ENCODE measurements at places on chromosomes 11 and 22.

GRCh38 chr11:60513496-60514460 lies 1.4 kb upstream of the MS4A13 start:
- no peak for DNase-seq

DNA sequence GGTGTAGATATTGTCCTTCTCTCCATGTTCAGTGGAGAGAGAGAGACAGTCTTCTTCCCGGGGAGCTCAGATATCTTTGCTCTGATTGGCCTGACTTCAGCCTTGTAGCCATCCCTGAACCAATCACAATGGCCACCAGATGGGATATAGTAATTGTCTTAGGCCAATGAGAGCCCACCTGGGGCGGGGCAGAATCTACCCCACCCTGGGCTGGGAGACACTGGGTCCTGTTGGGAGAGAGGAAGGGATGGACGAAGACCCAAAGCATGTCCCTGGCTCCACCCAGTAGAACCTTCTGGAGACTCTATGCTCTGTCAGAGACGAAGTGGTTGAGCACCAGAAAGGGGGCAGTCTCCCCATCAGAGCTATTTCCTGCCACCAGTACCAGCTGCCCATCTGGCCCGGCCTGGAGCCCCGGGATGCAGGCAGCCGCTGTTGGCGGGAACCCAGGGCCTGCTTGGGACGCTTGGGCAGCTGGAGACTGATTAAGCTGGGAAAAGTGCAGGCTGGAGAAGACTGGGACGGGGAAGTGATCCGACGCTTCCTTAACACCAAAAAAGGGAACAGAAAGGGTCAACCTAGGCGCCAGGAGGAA lies 31.6 kb upstream of the CBX7 start:
- no peak for DNase-seq

DNA sequence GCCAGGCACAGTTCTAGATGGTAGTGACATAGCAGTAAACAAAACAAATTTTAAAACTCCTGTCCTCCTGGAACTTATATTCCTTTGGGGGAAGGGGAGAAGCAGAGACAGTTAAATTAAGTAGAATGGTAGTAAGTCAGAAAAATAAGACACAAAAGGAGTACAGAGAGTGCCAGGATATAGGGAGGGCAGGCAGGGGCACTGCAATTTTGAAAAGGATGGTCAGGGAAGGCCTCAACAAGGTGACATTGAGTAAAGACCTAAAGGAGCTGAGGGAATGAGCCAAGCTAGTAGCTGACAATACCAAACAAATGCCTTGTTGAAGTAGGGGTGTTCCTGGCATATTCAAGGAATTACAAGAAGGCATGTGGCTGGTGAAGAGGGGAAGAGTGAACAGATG lies 10.2 kb downstream of the NUP160 start:
- DNase-seq = no peak

GRCh38 chr11:84019571-84020194 lies 733.5 kb upstream of the CCDC90B start:
- DNase-seq = no peak

DNA sequence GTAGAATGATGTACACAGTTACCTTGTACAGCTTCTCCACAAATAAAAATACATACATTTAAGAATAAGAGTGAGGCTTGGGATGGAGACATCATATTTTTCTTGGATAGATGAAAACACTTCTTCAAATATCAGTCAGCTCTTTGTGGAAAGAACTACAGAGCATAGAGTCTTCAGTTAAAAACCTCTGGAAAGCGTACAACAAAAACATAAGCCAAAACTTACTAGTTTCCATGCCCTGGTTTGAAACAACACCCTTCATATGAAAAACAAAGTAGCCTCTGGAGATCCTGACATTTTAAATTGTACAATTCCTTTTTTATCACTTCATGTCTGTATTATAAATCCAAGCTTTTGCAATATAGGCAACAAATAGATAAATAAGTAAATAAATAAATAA lies 7.0 kb upstream of the CEP126 start:
- DNase-seq = no peak
